HFFc6 (cell line): ENCODE measurements at places on chromosomes 16 and 17. TPM values are rescaled to one million over a fixed set of nuclear protein-coding genes. Genes with fewer than 3 reads are reported as not detected.
A peak's percentile ranks its signal among the peaks of the same experiment; 100 is the strongest.

GRCh38 chr17:57017625-57018024 is 39.7 kb downstream of the SCPEP1 start:
- DNase-seq, result no peak

DNA sequence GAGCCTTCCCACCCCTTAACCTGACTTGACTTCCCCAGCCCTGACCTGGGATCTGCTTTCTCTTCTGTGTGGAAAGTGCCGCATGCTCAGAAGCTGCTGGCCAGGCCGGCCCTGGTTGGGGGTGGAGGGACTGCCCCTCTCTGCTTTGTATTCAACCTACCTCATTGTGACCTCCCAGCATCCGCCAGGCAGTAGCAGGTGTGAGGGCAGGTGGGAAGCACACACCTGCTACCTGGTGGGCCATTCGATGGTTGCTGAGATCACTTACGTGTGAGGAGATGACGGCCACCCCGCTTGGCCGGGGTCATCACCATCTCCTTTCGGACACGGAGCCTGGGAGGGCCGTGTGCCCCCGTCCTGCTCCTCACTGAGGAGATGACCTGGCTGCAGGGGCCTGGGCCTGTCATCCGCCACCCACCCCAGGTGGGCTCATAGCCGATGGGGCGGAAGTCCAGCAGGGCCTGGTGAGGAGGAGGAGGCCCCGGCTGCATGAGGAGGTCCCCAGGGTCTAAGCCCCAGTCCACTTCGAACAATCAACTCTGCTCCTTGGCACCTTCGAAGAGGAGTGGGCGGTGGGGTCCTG is 7.1 kb downstream of the CPNE7 start:
- no peak for DNase-seq

DNA sequence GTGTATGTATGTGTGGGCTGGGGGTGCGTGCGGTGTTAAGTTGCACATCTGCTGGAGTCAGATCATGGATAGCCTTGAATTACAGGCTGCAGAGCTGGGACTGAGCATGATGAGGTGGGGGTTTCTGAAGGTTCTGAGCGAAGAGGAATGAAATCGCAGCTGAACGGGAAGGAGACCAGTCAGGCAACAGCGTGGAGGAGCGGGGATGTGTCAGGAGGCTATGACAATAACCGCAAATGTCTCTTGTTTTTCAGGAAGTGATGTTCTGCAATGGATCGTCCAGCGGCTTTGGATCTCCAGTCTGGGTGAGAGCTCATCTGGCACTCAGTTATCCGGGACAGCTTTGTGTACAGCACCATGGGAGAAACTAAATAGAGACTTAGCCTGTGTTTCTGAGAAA is 20.9 kb downstream of the RGS9 start:
- DNase-seq, result no peak

- no peak for DNase-seq
Observed at GRCh38 chr17:58306131-58306951, 22.3 kb downstream of the TSPOAP1 start.

- no peak for DNase-seq
Observed at GRCh38 chr17:28474111-28474531, 677 bp downstream of the SLC13A2 start.

DNA sequence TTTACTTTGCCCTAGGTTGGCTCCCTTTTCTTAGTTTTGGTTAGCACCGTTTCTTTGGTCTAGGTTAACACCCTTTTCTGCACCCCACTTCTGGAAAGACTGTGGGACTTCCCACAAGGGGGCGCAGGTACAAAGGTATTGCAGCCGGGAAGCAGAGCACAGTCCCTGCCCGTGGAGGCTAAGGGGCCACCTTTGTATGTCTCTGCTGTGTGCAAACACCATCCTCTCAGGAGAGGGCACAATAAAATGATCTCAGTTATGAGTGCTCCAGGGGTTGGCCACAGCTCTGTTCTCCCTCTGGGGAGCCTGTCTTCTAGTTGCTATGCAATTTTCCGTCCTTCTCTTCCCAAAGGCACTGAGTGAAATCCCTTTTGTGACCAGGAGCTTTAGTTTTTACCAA is 28.4 kb upstream of the TMC5 start:
- DNase-seq, result peak; percentile 40

DNA sequence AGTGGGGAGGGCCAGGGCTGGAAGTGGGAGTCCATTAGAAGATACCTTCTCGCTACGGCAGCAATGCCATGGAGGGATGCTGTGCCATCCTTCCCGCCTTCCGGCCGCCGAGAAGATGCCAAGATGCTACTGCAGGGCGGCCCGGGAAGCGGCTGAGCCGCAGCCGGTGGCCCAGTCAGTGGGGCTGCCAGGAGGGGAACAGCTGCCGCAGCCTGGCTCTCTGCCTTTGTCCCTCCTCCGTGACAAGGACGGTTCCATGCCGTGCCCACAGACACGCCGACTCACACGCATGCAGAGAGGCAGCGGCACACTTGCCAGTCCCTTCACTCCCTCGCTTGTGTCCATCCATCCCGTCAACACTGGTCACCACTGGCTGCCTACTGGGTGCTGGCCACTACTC is 20.2 kb upstream of the NCBP3 start:
- DNase-seq, result no peak

- no peak for DNase-seq
Observed at GRCh38 chr16:24754543-24754942, 25.1 kb downstream of the TNRC6A start.

GRCh38 chr17:77332981-77333685 is 192.4 kb downstream of the SEC14L1 start:
- peak; percentile 93 for DNase-seq

- no peak for DNase-seq
Observed at GRCh38 chr16:69893106-69893505, 58.0 kb upstream of the CLEC18A start.

GRCh38 chr17:21300601-21301571 is 16.4 kb downstream of the MAP2K3 start:
- DNase-seq, result no peak

GRCh38 chr17:77257169-77257568 is 116.4 kb downstream of the SEC14L1 start:
- DNase-seq, result no peak

GRCh38 chr16:12708266-12708665 is 95.4 kb downstream of the CPPED1 start:
- DNase-seq, result no peak

DNA sequence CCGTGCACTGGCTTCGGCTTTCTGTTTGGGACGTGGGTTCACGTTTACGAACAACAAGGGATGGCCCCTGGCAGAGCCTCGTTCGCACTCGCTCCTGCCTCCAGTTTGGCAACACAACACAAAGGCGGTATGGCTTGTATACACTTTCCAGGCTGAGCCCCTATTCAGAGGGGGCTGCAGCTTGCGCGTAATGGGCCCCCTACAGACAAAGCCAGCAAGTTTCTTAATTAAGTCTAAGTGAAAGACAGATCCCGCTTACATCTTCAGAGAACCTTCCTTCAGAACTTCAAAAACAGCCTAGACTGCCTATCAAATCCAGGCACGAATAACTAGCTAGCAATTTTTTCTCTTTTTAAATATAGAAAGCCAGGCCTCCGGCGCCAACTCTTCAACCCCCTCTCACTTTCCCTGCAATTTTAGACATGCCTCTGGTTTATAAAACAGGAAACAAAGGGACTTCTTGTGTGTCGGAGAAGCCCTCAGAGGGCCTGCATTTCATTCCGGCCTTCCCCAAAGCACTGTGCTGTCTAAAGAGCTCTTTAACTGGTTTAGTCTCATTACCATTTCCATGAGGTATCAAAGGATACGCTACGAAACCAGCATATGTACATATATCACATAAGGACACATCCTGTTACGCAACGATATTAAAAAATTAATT is 244.9 kb downstream of the STX8 start:
- no peak for DNase-seq

DNA sequence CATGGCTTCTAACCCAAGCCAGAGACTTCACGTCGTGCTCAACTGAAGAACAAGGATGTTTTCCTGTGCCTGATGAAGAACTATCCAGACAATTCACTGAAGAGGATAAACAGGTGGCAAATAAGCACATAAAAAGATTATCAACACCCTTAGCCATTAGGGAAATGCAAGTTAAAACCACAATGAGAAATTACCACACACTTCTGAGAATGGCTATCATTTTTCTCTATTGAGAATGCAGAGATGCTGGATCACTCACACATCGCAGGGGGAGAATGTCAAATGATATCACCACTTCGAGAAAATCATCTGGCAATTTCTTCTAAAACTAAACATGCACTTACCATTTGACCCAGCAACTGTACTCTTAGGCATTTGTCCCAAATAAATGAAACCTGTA is 162.8 kb downstream of the IRX3 start:
- no peak for DNase-seq

DNA sequence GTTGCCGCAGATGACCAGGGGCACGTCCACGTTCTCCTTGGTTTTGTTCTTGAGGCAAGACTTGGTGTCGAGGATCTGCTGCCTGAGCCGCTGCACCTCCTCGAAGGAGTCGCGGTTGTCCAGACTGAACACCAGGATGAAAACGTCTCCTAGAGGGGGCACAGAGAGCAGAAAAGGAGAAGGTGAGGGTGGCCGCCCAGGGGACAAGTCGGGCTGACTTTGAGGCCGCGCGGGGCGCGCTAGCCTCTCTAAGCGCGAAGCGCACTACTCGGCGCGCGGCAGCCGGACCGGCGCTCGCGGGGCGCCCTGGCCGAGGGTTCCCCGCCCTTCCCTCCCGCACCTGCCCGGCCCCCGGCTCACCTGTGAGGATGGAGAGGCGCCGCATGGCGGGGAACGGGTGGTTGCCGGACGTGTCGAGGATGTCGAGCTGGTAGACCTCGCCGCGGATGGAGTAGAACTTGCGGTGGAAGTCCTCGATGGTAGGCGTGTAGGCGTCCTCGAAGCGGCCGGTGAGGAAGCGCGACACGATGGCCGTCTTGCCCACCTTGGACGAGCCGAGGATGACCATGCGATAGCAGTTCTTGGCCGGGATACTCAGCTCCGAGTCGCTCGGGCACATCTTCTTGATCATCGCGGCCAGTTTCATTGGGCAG is 533 bp downstream of the RASD1 start:
- DNase-seq, result no peak

- no peak for DNase-seq
Observed at GRCh38 chr17:77696151-77696720, 262.3 kb upstream of the TNRC6C start.

GRCh38 chr16:4212934-4213296 is 29.0 kb downstream of the SRL start:
- peak; percentile 39 for DNase-seq

GRCh38 chr16:5634666-5635180 is 537.1 kb upstream of the EEF2KMT start:
- no peak for DNase-seq

Gene ABCA3
- total RNA-seq, result 1.8 to 4.2 TPM (median 2.4 TPM) in 3 replicates

Gene ZNF594
- 4.2 and 4.4 TPM in 2 replicates for total RNA-seq

Gene TMEM107
- total RNA-seq, result 16.2 to 18.8 TPM (median 16.3 TPM) in 3 replicates

Gene CRYM
- total RNA-seq, result not detected in 3 replicates

Gene VWA3A
- 0.41 TPM in 1 of 3 replicates, not detected in the others for total RNA-seq

Gene IGSF6
- total RNA-seq, result not detected in 3 replicates

Gene SLC7A6
- total RNA-seq, result 55.1 to 71.0 TPM (median 56.6 TPM) in 3 replicates

Gene PLA2G15
- 40.2 to 44.5 TPM (median 43.2 TPM) in 3 replicates for total RNA-seq

Gene DYNLL2
- 34.6 to 39.4 TPM (median 38.9 TPM) in 3 replicates for total RNA-seq
